ENCODE measurements at places on chromosomes 4 and X.

DNA sequence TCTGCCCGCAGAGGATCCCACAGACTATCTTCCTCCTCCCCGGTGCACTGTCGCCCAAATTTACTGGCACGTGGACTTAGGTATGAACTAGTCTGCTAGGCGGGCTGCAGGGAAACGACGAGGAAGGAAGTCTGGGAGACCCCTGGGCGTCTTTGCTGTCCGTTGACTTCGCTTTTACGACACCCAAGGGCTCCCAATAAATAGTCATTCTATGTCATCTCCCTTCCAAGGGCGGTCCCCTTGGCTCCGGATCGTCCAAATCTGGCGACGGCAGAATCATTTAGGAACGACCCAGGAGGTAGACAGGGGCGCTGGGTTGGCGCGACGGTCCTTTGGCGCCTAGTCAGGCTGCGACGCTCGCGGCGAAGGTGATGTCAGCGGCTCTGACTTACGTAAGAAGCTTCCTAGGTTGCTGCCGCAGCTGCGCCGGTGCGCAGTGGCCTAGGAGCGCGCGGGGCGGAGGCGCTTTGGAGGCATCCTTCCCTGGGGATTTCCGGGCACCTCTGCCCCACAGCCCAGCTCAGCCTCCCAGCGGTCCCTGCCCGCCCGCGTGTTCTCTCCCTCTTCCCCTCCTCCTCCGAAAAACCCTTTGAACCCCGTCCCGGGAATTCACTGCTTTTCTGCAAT is 2.2 kb downstream of the NHS start:
- peak; percentile 82 for DNase-seq

- no peak for DNase-seq
Observed at GRCh38 chr4:60327651-60328050, 872.5 kb upstream of the ADGRL3 start.

DNA sequence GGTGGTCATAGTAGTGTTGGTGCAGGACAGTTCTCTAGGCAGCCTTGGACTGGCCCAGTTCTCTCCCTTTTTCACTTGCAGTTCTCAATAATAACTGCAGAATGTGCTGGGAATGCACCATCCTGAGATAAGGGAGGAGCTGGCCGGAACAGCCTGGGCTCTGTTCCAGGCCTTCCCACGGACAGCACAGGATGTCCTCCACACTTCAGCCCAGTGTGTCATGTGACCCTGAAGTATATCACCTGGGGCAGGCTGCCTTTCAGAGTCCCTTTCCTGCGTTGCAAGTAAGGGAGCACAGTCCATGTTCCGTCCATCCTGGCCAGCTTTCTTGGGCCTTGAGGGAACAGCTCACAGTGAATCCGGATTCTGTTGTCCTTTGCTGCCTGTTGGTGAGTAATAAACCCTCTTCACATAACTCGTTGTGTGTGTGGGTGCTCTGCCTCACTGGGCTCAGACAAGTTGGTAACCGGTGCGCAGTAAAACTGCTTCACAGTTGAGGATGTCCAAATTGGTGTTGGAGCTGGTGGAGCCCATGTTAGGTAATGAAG is 32.3 kb upstream of the BBS12 start:
- no peak for DNase-seq

GRCh38 chr4:127501103-127501502 is 131.7 kb upstream of the INTU start:
- no peak for DNase-seq

DNA sequence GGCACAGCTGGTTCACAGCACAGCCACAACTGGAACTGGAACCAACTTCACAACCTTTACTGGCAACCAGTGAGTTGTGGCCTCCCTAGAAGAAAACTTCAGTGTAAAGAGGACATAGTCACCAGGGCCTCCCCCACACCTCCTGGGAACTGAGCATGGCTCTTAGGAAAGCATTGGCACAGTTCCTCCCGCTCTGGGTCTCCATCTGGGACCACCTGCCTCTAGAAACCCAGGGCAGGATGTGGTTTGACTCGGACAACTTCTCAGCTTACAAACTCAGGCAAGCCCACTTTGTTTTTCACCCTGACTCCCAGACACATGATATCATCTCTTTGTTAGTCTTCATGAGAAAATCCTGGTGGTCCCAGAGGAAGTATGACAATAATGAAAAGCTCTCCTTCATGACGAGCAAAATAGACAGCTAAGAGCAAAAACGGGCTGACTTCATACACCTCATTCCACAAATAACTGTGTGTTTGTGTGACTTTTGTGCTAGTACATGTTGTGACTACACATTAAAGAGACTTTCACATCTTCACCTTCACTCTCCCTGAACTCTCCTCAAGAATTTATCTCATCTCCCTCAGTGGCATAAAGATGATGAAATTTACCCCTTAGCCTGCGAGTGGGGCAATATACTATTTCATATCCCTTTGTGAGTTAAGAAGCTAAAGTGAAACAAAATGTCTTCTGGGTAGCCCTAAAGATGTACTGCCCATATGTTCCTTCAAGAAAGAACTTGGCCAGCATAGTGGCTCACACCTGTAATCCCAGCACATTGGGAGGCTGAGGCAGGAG is 75.4 kb downstream of the SH3KBP1 start:
- no peak for DNase-seq

DNA sequence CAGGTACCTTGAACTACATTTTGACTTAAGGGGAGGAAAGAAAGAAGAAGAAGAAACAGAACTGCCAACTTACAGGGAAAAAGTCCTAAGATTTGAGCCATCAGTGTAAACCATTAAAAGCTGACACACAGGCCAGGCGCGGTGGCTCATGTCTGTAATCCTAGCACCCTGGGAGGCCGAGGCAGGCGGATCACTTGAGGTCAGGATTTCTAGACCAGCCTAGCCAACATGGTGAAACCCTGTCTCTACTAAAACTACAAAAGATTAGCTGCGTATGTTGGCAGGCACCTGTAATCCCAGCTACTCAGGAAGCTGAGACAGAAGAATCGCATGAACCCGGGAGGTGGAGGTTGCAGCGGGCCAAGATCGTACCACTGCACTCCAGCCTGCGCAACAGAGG is 389.7 kb upstream of the FAM241A start:
- DNase-seq = no peak

GRCh38 chr4:132709056-132709455 is 440.0 kb upstream of the PCDH10 start:
- DNase-seq = no peak

DNA sequence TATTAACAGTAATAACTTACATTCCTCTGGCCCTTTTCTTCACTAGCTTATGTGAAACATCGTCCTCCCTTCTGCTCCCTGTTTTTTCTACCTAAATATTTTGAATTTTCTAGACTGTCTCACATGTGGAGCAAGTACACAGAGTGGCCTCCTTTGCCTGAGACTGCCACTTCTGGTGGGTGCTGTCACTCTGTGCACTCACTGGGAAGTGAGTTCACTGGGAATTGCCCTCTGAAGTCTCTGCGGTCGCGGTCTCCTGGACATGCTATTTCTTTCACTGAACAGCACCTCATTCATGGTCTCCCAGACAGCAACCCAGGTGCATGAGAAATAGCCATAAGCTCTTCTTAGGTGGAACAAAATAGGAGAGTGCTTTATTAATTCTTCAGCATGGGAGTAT is 1179.7 kb upstream of the ADGRL3 start:
- DNase-seq = no peak

GRCh38 chr4:16334601-16335000 is 108.3 kb upstream of the TAPT1 start:
- DNase-seq = no peak

DNA sequence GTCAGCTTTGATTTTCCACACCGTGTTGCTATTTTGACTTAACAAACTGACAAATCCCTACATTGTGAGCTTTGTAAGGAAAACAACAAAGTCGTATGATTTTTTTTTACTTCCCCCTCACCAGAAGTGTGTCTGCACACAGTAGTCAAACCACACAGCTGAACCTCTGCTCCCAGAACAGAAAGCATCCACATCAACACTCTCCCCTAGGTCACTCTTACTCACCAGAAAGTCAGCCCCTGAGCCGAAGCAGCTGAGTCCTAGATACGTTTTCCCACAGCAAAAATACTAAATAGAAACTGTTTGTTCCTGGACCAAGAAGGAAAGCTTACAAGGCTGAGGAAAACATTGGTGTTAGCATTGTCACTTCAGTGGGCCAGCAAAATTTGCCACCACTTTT is 305.7 kb downstream of the DHX15 start:
- DNase-seq = no peak

DNA sequence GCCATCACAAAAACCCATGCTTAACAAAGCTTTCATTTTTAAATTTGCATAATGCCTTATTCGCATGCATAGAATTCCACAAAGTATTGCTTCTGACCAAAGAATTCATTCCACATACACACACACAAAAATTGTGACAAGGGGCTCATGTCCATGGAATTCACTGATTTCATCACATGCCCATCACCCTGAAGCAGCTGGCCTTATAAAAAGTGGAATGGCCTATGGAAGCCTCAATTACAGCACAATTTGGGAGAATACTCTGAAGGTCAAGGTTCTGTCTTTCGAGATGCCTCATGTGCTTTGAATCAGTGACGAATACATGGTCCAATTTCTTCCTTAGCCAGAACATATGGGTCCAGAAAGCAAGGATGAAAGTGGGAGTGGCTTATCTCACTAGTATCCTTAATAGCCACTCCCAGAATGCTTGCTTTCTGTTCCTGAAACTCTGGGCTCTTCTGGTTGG is 165.7 kb downstream of the KDR start:
- no peak for DNase-seq

DNA sequence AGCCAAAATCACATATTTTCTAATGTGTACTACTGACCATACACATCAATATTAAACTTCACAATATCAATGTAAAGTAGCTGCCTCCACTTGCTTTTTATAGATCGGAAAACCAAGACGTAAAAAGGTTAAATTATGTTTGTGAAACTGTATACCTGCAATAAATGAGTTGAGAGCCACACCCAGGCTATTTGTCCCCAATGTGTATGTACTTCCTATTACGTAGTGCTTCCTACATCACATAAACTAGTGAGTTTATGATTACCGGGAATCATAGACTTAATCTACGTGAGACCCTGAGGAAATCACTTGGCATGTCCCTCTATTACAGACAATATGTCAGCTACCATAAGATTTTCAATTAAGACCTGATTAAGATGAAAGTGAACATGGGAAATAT is 903.4 kb downstream of the RAB28 start:
- DNase-seq = no peak

GRCh38 chrX:118480172-118480571 is 15.4 kb upstream of the DOCK11 start:
- DNase-seq = no peak

- DNase-seq = no peak
Observed at GRCh38 chr4:183493246-183493645, 11.6 kb upstream of the ING2 start.

GRCh38 chrX:79089896-79090584 is 54.4 kb upstream of the GPR174 start:
- DNase-seq = no peak

- no peak for DNase-seq
Observed at GRCh38 chrX:23127586-23127985, 127.8 kb downstream of the DDX53 start.

DNA sequence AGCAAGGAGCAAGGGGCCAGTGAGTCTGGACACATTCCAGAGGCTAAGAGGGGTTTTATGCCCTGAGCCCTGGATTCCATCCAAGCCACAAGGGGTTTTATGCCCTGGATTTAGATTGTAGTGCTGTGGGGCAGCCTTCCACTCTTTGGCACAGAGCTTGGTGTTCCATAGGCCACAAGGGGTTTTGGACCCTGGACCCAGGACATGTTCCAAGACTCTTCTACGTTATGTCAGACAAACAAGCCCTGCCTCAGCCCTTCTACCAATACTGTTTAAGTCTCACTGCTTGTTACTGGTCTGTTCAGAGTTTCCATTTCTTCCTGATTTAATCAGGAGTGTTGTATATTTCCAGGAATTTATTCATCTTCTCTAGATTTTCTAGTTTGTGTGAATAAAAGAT is 12.8 kb upstream of the SCARB2 start:
- no peak for DNase-seq

- DNase-seq = no peak
Observed at GRCh38 chrX:13096728-13097127, 52.3 kb upstream of the FAM9C start.

DNA sequence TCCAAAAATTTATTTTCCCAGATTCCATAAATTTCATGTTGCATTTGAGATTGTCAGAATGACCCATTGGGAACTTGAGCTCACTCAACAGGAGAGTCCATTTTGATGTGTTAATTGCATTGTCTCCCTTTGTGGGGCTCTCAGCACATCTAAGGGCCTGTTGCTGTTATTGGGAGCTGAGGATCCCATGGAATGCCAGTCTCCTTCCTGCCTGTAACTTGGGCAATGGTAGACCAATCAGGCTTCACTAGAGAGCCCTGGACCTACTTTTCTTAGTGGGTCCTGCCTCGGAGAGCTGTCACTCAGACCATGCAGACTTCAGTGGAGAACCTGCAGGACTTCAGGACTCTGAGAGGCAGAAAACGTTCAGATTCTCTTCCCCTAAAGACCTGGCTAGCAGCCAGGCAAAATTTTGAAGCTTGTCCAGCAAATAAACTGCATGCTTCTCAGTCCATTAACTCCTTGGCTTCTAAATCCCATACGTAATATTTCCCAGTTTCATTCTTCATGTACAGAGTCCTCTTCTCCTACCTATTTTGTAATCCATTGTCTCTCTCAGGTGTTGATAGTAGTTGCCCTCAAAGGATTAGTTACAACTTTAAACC is 25.1 kb downstream of the OCRL start:
- peak; percentile 58 for DNase-seq

DNA sequence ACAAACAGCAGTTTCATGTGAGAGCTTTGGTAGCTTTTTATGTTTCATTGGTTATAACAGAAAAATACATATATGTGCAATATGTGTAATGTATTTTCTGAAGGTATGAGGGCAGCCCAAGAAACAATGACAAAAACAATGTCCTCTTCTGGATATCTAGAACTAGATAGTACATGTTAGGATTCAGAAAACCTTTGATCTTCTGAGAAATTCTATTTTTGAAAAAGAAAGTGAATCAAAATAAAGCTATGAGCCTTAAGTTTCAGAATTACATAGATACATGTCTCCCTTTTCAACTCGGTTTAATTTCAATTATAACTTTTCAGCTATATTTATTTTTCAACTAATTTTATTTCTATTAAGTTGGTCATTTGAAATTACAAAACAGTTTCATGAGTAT is 131.9 kb downstream of the REELD1 start:
- DNase-seq = no peak

DNA sequence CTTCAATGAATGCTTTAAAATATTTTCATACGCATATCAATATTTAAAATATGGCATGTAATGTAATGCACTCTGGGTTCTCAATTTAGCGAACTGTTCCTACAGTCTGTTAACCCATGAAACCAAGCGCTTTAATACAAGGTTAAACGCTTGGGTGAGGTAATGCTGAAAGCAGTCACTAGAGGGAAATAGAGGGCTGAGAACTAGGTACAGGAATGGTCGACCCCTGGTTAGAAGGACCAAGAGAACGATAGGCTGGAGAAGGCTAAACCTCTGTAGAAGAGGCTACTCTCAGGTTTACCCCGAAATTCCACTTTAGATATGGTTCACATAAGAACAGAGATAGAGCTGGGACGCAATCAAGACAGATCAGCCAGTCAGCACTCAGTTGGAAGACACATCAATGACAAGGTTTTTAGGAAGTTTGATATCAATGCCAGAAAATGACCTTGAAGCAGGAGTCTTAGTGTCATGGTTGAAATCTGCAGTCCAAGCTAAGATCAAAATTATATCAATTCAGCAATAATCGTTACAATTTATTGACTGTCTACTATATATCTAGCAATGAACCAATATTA is 26.9 kb downstream of the ARSJ start:
- peak; percentile 5 for DNase-seq

- DNase-seq = no peak
Observed at GRCh38 chrX:45715748-45716147, 515.1 kb upstream of the DIPK2B start.

GRCh38 chrX:152138388-152138784 is at the start of gene MAGEA10:
TSS of gene MAGEA10 (minus strand) at chrX:152138577. CDS start at chrX:152135620, 2,957 bp downstream.
- no peak for DNase-seq
